ENCODE measurements at places on chromosomes 3 and 15. TPM values are rescaled to one million over a fixed set of nuclear protein-coding genes. Genes with fewer than 3 reads are reported as not detected.

The EPHA3 gene
- 65.6 TPM for total RNA-seq

The TM4SF4 gene
- not detected for total RNA-seq

The CILP gene
- 70.9 TPM for total RNA-seq

DNA sequence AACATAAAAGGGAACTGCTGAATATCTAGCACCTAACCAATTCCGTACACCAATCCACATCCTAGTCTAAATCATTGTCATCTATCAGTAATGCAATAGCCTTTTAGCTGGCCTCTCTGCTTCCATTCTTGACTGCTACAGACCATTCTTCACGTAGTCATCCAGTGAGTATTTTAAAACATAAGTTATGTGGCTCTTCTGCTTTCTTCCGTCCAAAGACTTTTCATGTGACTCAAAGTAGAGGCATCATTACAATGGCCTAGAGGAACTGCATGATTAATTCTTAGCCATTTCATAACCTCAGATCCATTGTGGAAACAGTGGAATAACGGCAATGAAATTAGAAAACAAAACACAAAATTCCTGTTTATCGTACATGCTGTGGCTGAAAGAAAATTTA is 88.9 kb upstream of the CBLB start:
- DNase-seq, result no peak

- no peak for DNase-seq
Measured at GRCh38 chr3:177471733-177472480, 274.6 kb upstream of the TBL1XR1 start.

DNA sequence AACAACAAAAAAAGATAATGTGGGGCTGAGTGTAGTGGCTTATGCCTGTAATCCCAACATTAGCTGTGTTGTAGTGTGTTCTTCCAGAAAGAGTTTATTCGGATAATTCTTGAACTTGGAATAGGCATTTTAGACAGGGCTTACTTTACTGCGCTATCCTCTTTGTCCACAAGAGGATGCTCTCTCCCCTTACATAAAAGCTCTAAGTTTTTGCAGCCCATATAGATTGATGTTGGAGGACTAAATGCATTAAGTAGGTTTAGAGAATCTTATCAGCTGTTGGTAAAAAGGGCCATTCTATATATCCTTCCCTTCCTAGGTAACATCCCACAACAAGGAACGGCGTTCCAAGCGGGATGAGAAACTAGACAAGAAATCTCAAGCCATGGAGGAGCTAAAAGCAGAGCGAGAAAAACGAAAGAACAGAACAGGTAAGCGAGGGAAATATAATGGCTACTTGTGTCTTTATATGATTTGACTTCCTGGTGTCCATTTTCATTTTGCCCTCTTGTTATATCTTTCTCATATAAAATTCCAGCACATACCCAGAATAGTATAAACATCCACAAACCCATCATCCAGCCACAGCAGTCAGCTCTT is 27.8 kb upstream of the ITPKA start:
- DNase-seq, result peak; percentile 61
